ENCODE measurements at places on chromosomes 1 and 21. TPM values are rescaled to one million over a fixed set of nuclear protein-coding genes. Genes with fewer than 3 reads are reported as not detected.

DNA sequence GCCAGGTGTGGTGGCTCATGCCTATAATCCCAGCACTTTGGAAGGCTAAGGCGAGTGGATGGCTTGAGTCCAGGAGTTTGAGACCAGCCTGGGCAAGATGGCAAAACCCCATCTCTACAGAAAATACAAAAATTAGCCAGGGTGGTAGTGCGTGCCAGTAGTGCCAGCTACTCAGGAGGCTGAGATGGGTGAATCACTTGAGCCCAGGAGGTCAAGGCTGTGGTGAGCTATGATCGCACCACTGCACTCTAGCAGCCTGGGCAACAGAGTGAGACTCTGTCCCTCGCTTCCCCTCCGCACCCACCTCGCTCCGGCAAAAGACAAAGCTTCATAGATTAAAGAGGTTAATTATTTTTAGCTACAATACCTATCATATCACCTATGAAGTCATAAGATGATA is 100.0 kb downstream of the HHAT start:
- no peak for DNase-seq
- no peak overlapping the region for H3K27ac ChIP-seq
- no peaks in the 10 kb centered on the region for H3K4me1 ChIP-seq
- peaks cover 40% of the 10 kb centered on the region for H3K27me3 ChIP-seq
- no peaks in the 10 kb centered on the region for H3K36me3 ChIP-seq

- H3K4me3 ChIP-seq = no peak overlapping the region
- no peaks in the 10 kb centered on the region for H3K36me3 ChIP-seq
- no peak for DNase-seq
Observed at GRCh38 chr1:208837242-208837641, 593.1 kb upstream of the PLXNA2 start.

DNA sequence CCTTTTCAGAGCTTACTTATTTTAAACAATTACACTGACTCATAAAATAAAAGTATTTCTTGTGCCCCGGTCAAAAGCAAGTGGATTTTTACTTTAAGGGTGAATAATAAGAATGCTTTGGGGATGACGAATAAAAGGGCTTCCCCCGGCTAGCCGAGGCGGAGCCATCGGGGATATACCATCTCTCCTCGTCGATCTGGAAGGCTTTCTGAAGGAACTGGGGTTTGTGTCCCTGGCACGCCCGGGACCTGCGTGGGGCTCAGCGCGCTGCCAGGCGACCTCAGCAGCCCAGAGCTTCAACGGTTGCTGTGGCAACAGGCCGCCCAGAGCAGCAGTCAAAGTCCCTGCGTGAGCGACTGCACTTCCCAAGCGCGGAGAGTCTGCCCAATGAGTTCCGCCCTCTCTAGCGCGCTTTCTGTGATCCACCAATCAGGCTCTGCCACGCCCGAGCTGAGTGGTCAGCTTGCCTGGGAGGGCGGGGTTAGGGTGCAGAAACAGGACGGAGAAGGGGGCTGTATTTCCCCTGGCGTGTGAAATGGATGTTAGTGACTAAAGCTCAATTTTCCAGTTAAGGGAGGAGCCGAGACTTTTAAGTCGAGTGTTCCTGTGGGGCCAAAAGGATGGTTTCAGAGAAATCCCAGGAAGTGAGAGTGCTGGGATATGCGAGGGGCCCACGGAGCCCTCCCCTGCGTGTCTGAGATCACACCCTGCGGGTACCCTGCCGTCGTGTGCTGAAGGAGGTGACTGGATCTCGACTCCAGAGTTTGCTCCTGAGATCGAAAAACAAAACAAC is 33.0 kb upstream of the MGST3 start:
- no peaks in the 10 kb centered on the region for H3K36me3 ChIP-seq
- H3K4me3 ChIP-seq = peak overlapping the region; percentile 89
- peak; percentile 99 for DNase-seq

DNA sequence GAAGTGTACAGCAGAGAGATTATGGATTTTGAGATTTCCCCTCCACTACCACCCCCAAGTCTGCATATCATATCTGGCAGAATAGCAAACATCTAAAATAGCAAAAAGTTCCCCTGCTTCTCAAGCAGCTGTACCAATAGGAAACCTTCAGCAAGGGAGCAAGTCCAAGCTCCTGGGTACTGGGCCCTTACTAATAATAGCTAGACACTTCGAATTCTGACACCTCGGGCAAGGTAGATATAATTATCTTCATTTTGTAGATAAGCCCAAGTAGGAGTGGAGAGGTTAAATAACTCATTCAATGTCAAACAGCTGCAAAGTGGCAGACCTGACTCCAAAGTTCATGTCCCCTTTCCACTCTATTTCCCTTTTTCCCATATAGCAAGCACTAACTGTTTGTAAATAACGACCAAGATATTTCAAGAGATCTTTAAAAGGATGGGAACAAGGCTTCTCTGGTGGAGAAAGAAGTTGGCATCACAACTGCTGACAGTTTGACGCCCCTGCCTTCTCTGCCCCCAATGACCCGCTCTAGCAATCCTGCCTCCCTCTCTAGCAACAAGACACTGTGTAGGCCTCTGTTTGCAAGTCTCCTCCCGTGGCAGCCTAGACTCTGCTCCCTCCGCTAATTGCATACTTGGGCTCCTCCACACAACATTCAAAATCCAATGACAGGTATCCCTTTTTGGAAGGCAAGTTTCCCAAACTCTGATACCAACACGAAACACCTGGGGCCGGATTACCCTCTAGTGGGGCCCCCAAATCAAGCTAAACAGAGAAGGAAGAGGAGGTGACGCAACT is 18.7 kb upstream of the ADAR start:
- H3K36me3 ChIP-seq = peaks cover 28% of the 10 kb centered on the region
- peak; percentile 36 for DNase-seq
- peaks cover 18% of the 10 kb centered on the region for H3K27me3 ChIP-seq
- peak overlapping the region; percentile 99 for H3K27ac ChIP-seq

- H3K36me3 ChIP-seq = no peaks in the 10 kb centered on the region
- H3K4me3 ChIP-seq = no peak overlapping the region
- DNase-seq = no peak
- H3K27ac ChIP-seq = no peak overlapping the region
- no peaks in the 10 kb centered on the region for H3K27me3 ChIP-seq
Observed at GRCh38 chr1:182610606-182611194, 6.5 kb upstream of the RGS16 start.

Gene CD55
- total RNA-seq = 159 TPM

DNA sequence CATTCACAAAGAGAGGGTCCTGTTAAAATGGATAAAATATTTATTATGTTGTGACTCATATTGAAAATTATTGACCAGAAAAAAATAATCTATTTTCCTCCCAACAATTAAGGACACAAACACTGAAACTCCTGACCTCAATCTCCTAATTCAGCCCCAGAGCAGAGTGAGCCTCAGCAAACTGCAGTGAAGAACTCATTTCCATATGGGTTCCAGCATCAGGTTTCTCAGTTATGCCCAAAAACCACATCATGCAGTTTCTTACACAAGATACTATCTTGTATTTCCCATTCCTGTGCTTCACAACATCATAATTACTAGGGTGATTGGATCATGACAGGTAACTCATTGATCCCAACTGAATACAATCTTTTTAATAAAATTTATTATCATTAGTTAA is 15.4 kb downstream of the PYHIN1 start:
- H3K4me1 ChIP-seq = no peaks in the 10 kb centered on the region
- no peak overlapping the region for H3K27ac ChIP-seq
- H3K36me3 ChIP-seq = no peaks in the 10 kb centered on the region
- H3K27me3 ChIP-seq = peaks cover 49% of the 10 kb centered on the region

GRCh38 chr1:25619101-25619890 is 2.7 kb downstream of the MAN1C1 start:
- H3K4me3 ChIP-seq = peak overlapping the region; percentile 47
- H3K27me3 ChIP-seq = peaks cover 53% of the 10 kb centered on the region
- peaks cover 13% of the 10 kb centered on the region for H3K4me1 ChIP-seq
- H3K27ac ChIP-seq = no peak overlapping the region

Gene HES3
- total RNA-seq = not detected

- H3K4me1 ChIP-seq = no peaks in the 10 kb centered on the region
- no peaks in the 10 kb centered on the region for H3K36me3 ChIP-seq
- H3K27me3 ChIP-seq = peaks cover 20% of the 10 kb centered on the region
- H3K4me3 ChIP-seq = no peak overlapping the region
Observed at GRCh38 chr1:115755456-115756370, 12.8 kb downstream of the CASQ2 start.

Gene SPRR2G
- not detected for total RNA-seq

- no peak overlapping the region for H3K27ac ChIP-seq
- no peaks in the 10 kb centered on the region for H3K4me1 ChIP-seq
- H3K36me3 ChIP-seq = peaks cover 38% of the 10 kb centered on the region
- no peaks in the 10 kb centered on the region for H3K27me3 ChIP-seq
- H3K4me3 ChIP-seq = no peak overlapping the region
- DNase-seq = no peak
Observed at GRCh38 chr1:12414444-12415018, 184.7 kb downstream of the VPS13D start.

GRCh38 chr21:18769599-18769998 is 366.0 kb upstream of the TMPRSS15 start:
- H3K27me3 ChIP-seq = no peaks in the 10 kb centered on the region
- peaks cover 11% of the 10 kb centered on the region for H3K4me1 ChIP-seq
- DNase-seq = no peak
- no peak overlapping the region for H3K27ac ChIP-seq
- no peaks in the 10 kb centered on the region for H3K36me3 ChIP-seq

DNA sequence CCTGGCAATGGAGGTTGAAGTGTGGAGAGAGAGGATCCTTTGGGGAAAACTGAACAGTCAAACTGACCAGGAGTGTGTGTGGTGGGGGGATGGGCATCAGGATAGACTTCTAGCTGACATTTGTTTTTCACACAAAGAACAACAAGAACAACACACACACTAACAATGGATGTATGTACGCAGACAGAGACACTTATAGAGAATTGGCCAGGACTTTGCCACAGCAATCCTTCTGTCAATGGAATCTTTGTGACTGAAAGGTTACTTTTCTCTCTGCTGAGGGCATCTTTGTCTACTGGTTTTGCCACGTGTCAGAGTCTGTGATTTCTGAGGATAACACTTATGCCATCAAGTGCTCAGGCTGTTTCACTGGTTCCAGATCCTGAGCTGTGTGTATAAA is 12.4 kb upstream of the FCGR2A start:
- H3K27me3 ChIP-seq = peaks cover 55% of the 10 kb centered on the region
- H3K4me1 ChIP-seq = no peaks in the 10 kb centered on the region
- H3K4me3 ChIP-seq = no peak overlapping the region

GRCh38 chr1:226541631-226542622 is 6.6 kb upstream of the STUM start:
- no peak overlapping the region for H3K4me3 ChIP-seq
- peak; percentile 50 for DNase-seq
- peaks cover 11% of the 10 kb centered on the region for H3K4me1 ChIP-seq
- H3K27me3 ChIP-seq = peaks cover 17% of the 10 kb centered on the region
- H3K27ac ChIP-seq = no peak overlapping the region
- H3K36me3 ChIP-seq = no peaks in the 10 kb centered on the region

DNA sequence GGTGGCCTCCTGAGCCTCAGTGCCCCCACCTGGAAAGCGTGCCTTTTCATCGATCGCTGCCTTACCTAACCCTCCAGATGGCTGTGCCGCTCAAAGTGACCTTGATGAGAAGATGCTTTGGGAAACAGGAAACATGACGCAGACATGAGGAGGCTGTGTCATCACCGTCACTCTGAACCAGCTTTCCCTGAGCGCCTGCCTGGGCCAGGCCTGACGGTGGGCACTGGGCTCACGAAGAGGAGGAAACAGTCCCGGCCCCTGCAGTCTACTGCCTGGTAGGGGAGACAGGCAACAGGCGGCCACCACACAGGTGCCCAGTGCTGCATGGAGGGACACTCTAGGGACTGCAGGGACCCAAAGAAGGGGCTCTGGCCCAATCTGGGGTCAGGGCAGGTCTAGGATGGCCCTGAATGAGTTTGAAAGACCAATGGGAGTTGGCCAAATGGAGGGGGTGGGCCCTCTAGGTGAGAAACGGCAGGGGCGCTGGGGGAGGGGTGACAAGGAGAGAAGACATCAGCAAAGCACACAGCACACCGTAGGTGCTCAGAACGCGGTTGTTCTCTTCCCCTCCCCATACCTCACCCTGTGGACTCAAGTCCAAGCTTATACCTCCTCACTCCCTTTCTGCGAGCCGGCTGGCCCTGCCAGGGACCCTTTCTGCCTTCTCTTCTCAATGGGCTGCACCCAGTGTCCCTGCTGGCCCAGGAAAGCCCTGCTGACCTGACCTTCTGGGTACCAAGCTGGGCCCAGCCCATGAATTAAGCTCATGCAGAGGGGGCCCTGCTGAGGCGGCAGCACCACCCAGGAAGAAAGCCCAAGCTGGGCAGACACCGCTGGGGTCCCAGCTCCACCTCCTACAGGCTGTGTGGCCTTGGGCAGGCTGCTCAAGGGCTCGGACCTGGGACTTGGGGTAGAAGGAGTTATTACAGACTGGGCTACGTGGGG is 44.9 kb downstream of the GLIS1 start:
- H3K27me3 ChIP-seq = peaks cover 31% of the 10 kb centered on the region
- no peak overlapping the region for H3K27ac ChIP-seq
- no peak for DNase-seq
- H3K4me3 ChIP-seq = no peak overlapping the region
- H3K36me3 ChIP-seq = no peaks in the 10 kb centered on the region

GRCh38 chr1:64664299-64664698 is 80.6 kb upstream of the RAVER2 start:
- DNase-seq = no peak
- no peak overlapping the region for H3K27ac ChIP-seq
- no peaks in the 10 kb centered on the region for H3K36me3 ChIP-seq
- no peak overlapping the region for H3K4me3 ChIP-seq
- no peaks in the 10 kb centered on the region for H3K4me1 ChIP-seq

DNA sequence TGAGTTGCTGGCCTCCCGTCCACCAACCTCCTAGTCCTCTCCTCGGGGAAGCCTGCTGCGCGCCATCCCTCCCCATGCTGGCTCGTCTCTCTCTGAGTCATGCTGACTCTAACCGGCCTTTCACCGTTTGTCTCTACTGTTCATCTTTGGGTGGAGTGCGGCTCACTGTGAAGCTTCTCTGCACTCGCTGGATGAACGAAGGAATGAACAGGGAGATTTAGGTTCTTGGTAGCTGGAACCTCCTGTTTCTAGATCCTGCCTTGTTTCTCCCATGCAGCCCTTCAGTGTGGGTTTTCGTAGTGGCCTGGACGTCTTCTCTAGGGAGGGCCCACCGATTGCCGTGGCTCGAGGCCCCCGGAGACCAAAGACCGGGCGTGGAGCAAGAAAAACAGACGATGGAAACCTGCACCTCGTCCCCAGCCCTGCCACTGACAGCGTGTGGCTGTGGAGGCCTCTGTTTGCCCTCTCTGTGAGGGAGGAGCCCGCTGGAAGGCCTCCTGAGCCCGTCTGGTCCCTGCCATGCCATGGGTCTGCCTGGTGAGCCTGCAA is 227.6 kb upstream of the C1orf174 start:
- H3K4me1 ChIP-seq = no peaks in the 10 kb centered on the region
- no peak overlapping the region for H3K4me3 ChIP-seq
- peaks cover 6% of the 10 kb centered on the region for H3K36me3 ChIP-seq
- no peak overlapping the region for H3K27ac ChIP-seq
- DNase-seq = no peak

GRCh38 chr1:73761559-73761958 is 436.4 kb downstream of the LRRIQ3 start:
- no peaks in the 10 kb centered on the region for H3K27me3 ChIP-seq
- no peak overlapping the region for H3K4me3 ChIP-seq
- no peaks in the 10 kb centered on the region for H3K4me1 ChIP-seq
- DNase-seq = no peak

Gene KRTAP12-2
- not detected for total RNA-seq
